ENCODE measurements at places on chromosomes 11 and 22.
A peak's percentile ranks its signal among the peaks of the same experiment; 100 is the strongest.

- DNase-seq, result no peak
Observed at GRCh38 chr11:107573438-107573837, 7.9 kb upstream of the ALKBH8 start.

GRCh38 chr11:45252134-45252856 lies 33.8 kb downstream of the SYT13 start:
- peak; percentile 59 for DNase-seq

DNA sequence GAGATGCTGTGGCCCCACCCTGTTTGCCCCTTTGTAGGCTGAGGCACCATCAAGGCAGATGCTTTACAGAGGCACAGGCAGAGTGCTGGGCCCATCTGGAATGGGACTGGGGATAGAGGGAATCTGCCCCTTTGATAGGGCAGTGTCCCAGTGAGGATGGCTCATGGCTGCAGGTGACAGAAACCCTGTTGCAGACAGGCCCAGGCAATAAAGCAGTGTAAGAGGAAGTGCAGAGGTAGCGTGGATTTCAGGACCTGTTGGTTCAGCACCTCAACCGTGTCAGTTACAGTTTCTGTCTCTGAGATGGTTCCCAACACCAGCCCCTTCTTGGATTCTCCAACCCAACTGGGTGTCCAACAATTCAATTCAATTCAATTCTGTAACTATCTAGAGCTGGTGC lies 25.1 kb downstream of the PRDM11 start:
- no peak for DNase-seq

- no peak for DNase-seq
Observed at GRCh38 chr11:116602637-116602942, 170.2 kb downstream of the BUD13 start.

GRCh38 chr11:89015614-89016013 lies 50.2 kb downstream of the GRM5 start:
- no peak for DNase-seq

DNA sequence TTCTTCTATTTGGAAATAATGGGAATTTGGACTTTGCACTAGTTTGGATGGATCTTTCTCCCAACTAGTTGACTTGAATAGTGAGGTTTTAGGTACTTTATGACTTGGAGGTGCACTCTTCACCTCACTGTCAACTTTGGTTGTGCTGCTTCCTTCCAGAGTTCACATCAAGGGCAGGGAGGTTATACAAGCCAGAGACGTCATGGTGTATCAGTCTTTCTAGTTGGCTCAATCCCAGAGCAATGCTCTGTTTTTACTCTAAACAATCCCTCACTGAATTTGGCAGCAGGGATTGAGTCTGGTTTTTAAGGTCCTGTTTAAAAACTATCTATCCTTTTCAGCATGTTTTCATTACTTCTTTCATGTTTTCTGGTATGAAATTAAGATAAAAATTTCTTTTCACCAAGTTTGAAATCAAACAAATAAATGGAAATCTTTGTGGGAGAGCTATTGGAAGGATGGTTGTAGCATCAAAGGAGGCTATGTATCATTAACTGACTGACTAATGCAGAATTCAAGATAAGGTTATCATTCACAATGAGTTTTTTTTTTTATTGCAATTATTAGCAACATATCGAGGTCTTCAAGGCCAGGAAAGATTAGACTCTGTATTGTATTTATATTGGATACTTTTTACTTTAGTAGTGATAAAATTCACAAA lies 28.0 kb upstream of the ZBED5 start:
- DNase-seq, result no peak

GRCh38 chr22:37559901-37560607 lies at the start of gene CDC42EP1:
CDC42EP1 (plus strand) TSS chr22:37560480; CDS start chr22:37566350, 5,870 bp downstream.
- DNase-seq, result no peak

- no peak for DNase-seq
Observed at GRCh38 chr11:6799402-6799801, at the start of gene OR6A2. OR6A2 (minus strand) TSS chr11:6799689; CDS start chr11:6795708, 3,981 bp downstream.

DNA sequence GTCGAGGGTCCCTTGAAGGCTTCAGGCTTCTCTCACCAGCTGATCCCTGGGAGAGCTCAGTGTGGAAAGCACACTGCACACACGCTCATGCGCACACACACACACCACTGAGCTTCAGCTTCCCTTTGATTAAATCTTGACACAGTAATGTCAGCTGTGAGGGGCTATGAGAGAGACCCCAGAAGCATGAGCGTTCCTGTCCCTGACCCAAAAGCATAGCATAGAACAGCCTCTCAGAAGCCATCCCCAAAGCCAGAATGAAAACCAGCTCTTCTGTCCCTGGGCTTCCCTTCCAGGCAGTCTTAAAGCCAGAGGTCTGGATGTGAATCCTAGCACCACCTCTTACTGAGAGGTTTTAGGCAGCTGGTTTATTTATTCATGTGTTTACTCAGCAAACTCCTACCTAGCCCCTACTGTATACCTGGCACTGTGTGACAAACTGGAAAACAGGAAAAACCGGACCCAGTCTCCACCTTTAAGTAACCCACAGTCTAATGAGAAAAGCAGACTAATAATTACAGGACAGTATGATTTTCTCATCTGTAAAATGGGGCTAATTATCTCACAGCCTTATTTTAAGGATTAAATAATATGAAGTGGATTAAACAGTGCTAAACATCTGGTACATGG lies 15.9 kb downstream of the GALNT18 start:
- no peak for DNase-seq

GRCh38 chr22:23068096-23068831 lies 2.1 kb upstream of the GNAZ start:
- DNase-seq, result no peak

- DNase-seq, result no peak
Observed at GRCh38 chr11:26263769-26264168, 68.2 kb upstream of the ANO3 start.

- DNase-seq, result no peak
Observed at GRCh38 chr22:35838855-35839576, 121.3 kb downstream of the APOL5 start.

GRCh38 chr11:5285703-5286340 lies 15.9 kb downstream of the OR51B4 start:
- no peak for DNase-seq

GRCh38 chr11:43935424-43935979 lies 6.9 kb upstream of the C11orf96 start:
- DNase-seq, result no peak

- no peak for DNase-seq
Observed at GRCh38 chr22:41367680-41368542, 13.8 kb upstream of the TEF start.

DNA sequence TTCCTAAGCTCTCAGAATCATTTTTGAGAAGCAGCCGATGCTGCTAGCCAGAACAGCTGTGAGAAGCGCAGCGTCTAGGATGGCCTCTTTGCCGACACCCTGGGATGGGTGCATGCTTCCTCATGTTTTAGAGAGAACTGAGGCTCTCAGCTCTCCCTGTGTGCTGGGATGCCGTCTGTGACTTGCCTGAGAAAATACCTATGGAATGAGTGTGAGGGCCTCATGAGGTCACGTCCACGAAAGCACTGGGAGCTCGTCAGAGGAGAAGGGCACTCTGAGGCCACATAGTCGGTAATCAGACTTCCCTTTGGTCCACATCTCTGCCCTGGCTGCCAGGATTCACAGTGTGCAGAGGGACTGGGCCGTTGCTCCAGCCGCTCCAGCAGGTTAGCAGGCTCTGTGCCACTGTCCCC lies 54.7 kb downstream of the MICAL3 start:
- no peak for DNase-seq

DNA sequence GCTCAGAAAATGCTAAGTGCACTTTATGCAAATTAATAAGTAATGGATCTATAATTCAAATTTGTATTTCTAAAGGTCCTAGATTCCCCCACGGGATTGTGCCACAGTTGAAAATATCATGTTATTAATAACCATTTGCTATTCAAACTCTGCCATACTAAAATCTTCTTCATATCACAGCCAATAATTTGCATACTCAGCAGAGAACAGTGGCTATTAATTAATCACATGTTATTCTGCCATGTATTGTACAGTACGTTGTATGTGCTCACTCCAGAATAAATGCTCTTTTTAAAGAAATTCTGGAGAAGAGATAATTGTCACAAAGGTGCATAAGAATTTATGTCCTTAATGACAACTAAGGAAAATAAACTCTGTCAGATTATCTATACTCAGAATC lies 184.9 kb upstream of the LUZP2 start:
- no peak for DNase-seq

Measured in HuH-7.5 (cell line).